Stomach (tissue), 19 donors: ENCODE measurements at places on chromosomes 2 and 18. TPM values are rescaled to one million over a fixed set of nuclear protein-coding genes. Genes with fewer than 3 reads are reported as not detected.

- no peak for DNase-seq
- no peak overlapping the region for H3K4me3 ChIP-seq
- H3K27ac ChIP-seq: no peak overlapping the region
- no peaks in the 10 kb centered on the region for H3K27me3 ChIP-seq
Measured at GRCh38 chr2:39178756-39179155, 57.9 kb upstream of the SOS1 start.

TCF23 gene
- total RNA-seq: not detected

- no peaks in the 10 kb centered on the region for H3K27me3 ChIP-seq
- no peak overlapping the region for H3K4me3 ChIP-seq
- no peaks in the 10 kb centered on the region for H3K36me3 ChIP-seq
- no peaks in the 10 kb centered on the region for H3K4me1 ChIP-seq
- DNase-seq: no peak
- H3K27ac ChIP-seq: no peak overlapping the region
Measured at GRCh38 chr2:169862816-169863215, 35.6 kb downstream of the UBR3 start.

- no peak overlapping the region for H3K4me3 ChIP-seq
- H3K27ac ChIP-seq: no peak overlapping the region
- H3K36me3 ChIP-seq: no peaks in the 10 kb centered on the region
- no peaks in the 10 kb centered on the region for H3K27me3 ChIP-seq
- H3K4me1 ChIP-seq: peaks cover 26% of the 10 kb centered on the region
Measured at GRCh38 chr2:99481941-99482340, 7.9 kb downstream of the REV1 start.

GRCh38 chr2:20977520-20978180 lies 66.2 kb downstream of the APOB start:
- DNase-seq: no peak
- no peak overlapping the region for H3K4me3 ChIP-seq
- no peaks in the 10 kb centered on the region for H3K4me1 ChIP-seq
- H3K36me3 ChIP-seq: no peaks in the 10 kb centered on the region

DNA sequence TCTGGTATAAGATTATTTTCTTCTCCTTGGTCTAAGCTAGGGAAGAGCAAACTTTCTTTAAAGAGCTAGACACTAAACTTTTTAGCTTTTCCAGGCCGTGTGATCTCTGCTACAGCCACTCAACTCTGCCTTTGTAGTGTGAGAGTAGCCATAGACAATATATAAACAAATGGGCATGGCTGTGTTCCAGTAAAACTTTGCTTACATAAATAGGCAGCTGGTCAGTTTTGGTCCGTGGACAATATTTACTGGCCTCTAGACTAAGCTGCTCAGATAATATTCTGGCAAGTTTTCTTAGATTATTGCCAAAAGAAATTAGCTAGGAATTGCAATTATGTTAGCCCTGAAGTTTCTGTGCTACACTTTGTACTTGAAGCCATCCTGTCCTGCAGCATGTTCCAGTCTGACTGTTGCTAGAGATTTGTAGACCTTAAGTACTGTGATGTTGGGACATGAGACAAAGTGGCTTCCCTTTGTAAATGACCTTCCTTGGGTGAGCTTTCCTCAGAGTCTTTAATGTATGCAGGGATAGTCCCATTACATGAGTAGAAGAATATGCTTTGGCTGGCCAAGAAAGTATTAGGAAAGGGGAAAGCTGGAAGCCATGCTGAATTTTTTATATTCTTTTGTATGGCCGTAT lies 126.9 kb downstream of the SOX11 start:
- no peaks in the 10 kb centered on the region for H3K4me1 ChIP-seq
- H3K27ac ChIP-seq: no peak overlapping the region
- no peak for DNase-seq
- H3K4me3 ChIP-seq: no peak overlapping the region
- H3K27me3 ChIP-seq: no peaks in the 10 kb centered on the region
- no peaks in the 10 kb centered on the region for H3K36me3 ChIP-seq

GRCh38 chr2:170091436-170091835 lies 86.5 kb upstream of the MYO3B start:
- no peak overlapping the region for H3K27ac ChIP-seq
- H3K4me3 ChIP-seq: no peak overlapping the region
- no peak for DNase-seq
- no peaks in the 10 kb centered on the region for H3K36me3 ChIP-seq
- H3K4me1 ChIP-seq: no peaks in the 10 kb centered on the region
- H3K27me3 ChIP-seq: no peaks in the 10 kb centered on the region

DNA sequence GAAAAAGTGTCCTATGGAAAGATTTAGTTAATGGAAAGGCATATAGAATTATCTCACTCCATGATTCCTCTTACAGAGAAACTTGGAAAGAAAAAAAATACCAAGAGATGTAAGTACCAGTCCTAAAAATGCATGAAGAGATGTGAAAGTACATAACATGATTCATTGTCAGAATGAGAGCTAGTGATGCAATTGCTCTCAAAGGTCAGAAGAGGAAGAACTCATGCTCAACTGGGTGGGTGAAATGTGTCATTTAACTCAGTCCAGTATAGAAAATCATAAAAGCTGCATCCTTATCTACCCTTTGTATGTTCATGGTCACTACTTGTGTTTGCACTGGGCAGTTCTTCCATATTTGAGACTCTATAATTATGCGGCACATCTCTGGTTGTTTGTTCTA lies 300.0 kb upstream of the PIK3C3 start:
- no peak for DNase-seq
- no peak overlapping the region for H3K4me3 ChIP-seq
- H3K4me1 ChIP-seq: no peaks in the 10 kb centered on the region
- no peaks in the 10 kb centered on the region for H3K27me3 ChIP-seq

DNA sequence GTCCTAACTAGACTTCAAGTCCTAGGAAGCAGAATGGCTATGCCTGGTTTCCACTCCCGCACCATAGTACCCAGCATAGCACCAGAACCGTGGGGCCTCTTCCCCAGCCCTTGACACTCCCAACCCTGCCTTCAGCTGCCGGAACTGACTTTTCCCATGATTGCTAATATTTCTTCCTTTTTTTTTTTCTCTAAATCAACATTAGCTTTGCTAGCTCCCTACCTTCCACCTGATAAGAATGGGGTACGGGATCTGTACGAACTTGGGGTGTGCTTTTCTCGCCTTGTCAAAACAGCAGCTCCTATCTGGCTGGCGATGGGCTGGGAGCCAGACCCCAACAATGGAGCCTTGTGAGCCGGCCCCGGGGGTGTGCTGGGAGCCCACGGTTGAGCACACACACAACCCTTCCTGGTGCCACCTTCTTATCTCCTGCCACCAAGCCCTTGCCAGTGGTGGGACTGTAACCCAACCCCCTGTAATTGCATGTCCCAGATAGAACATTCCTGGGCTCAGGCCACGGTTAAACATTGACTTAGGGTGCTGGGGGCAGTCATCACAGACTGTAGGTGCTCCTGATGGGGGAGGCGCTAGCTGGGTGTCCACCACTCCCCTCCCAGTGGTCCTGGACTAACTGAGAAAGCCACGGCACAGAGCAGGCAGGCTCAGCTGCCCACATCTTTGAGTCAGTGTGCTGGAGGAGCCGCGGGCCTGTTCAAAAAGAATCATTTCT lies 213.0 kb upstream of the HAAO start:
- H3K4me3 ChIP-seq: no peak overlapping the region
- H3K27me3 ChIP-seq: no peaks in the 10 kb centered on the region
- DNase-seq: peak; percentile 91
- peak overlapping the region; percentile 83 for H3K27ac ChIP-seq

GRCh38 chr2:102313025-102313424 lies 1.7 kb downstream of the IL1RL1 start:
- no peak overlapping the region for H3K27ac ChIP-seq
- no peak overlapping the region for H3K4me3 ChIP-seq
- no peaks in the 10 kb centered on the region for H3K36me3 ChIP-seq
- DNase-seq: no peak

ANKRD62 gene
- not detected for total RNA-seq

DNA sequence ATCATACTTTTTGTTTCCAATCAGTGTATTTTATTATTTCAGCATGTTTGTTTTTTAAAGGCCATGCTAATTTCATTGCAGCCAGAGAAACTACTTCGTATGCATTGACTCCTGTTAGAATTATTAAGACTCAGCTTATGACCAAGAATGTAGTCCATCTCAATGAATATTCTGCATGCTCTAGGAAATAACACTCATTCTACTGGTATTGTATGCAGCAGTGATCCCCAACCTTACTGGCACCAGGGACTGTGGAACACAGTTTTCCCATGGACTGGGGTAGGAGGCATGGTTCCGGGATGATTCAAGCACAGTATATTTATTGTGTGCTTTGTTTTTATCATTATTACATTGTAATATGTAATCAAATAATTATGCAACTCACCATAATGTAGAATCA lies 356.9 kb downstream of the DSEL start:
- no peak overlapping the region for H3K27ac ChIP-seq
- H3K4me1 ChIP-seq: no peaks in the 10 kb centered on the region
- H3K4me3 ChIP-seq: no peak overlapping the region

ABCB11 gene
- total RNA-seq: not detected

GRCh38 chr2:121303531-121304263 lies 18.7 kb upstream of the TFCP2L1 start:
- H3K36me3 ChIP-seq: no peaks in the 10 kb centered on the region
- DNase-seq: no peak
- no peak overlapping the region for H3K27ac ChIP-seq
- no peaks in the 10 kb centered on the region for H3K4me1 ChIP-seq
- no peak overlapping the region for H3K4me3 ChIP-seq
- peaks cover 6% of the 10 kb centered on the region for H3K27me3 ChIP-seq

DNA sequence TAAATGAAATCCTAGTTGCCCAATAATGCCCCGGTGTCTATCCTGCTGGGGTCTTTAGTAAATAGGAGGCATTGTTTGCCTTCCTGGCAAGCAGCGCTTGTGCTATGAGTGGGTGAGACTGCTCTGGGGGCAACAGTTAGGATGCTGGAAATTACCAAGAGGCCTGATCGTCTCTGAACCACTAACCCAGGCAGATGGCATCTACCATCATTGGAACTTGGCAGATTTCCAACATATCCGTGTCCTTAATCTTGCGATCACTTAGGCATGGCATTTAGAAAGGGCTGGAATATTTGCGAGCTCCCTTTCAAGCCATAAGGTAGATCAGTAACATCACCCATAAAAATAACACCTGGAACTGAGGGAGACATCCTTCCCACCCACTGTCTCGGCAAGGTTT lies 18.8 kb upstream of the SH3RF3 start:
- H3K4me3 ChIP-seq: no peak overlapping the region
- H3K4me1 ChIP-seq: no peaks in the 10 kb centered on the region

- DNase-seq: no peak
- H3K27me3 ChIP-seq: peaks cover 16% of the 10 kb centered on the region
- no peaks in the 10 kb centered on the region for H3K4me1 ChIP-seq
- H3K36me3 ChIP-seq: no peaks in the 10 kb centered on the region
Measured at GRCh38 chr2:126786765-126787164, 111.9 kb upstream of the TEX51 start.

DNA sequence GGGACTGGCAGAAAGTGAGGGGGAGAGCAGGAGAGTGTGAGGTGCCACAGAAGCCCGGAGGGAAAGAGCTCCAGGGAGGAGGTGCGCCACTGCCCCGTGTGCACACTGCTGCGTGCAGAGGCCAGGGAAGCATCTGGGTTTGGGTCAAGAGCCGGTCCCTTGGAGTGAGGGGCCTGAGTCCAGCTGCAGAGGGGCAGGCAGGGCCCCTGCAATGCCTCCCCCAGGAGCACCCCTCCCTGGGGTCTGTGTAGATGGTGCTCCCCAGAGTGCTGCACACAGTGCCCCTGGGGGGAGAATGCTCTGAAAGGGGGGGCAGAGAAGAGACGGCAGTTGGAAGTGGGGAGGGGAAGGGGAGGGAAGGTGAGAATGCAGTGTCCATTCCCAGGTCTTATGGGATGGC lies 3.7 kb upstream of the LIMS2 start:
- peaks cover 31% of the 10 kb centered on the region for H3K27me3 ChIP-seq
- no peak overlapping the region for H3K27ac ChIP-seq
- no peak for DNase-seq
- H3K4me3 ChIP-seq: no peak overlapping the region
- H3K4me1 ChIP-seq: peaks cover 22% of the 10 kb centered on the region

RESP18 gene
- not detected for total RNA-seq

SMCHD1 gene
- total RNA-seq: 377 TPM

TUBA3E gene
- total RNA-seq: not detected

DNA sequence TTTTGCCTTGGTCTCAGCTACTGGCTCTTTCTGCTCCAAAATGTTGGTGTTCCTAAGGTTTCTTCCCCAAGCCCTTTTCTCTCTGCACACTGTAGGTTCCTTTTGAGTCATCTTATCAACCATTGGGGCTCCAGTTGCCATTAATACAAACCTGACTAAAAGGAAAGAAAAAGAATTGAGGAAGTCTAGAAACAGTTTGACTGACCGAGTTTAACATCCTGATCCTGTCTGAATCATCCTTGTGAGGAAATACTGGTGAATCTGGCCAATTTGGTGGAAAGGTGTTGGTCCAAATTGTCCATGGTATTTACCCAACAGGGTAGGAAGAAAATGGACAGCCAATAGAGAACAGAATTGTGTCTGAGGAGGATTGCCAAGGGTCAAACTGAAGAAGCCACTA lies 38.3 kb downstream of the CRYGD start:
- no peaks in the 10 kb centered on the region for H3K4me1 ChIP-seq
- H3K27ac ChIP-seq: no peak overlapping the region
- no peaks in the 10 kb centered on the region for H3K36me3 ChIP-seq
- no peaks in the 10 kb centered on the region for H3K27me3 ChIP-seq
- DNase-seq: no peak

HRH4 gene
- total RNA-seq: not detected

DNA sequence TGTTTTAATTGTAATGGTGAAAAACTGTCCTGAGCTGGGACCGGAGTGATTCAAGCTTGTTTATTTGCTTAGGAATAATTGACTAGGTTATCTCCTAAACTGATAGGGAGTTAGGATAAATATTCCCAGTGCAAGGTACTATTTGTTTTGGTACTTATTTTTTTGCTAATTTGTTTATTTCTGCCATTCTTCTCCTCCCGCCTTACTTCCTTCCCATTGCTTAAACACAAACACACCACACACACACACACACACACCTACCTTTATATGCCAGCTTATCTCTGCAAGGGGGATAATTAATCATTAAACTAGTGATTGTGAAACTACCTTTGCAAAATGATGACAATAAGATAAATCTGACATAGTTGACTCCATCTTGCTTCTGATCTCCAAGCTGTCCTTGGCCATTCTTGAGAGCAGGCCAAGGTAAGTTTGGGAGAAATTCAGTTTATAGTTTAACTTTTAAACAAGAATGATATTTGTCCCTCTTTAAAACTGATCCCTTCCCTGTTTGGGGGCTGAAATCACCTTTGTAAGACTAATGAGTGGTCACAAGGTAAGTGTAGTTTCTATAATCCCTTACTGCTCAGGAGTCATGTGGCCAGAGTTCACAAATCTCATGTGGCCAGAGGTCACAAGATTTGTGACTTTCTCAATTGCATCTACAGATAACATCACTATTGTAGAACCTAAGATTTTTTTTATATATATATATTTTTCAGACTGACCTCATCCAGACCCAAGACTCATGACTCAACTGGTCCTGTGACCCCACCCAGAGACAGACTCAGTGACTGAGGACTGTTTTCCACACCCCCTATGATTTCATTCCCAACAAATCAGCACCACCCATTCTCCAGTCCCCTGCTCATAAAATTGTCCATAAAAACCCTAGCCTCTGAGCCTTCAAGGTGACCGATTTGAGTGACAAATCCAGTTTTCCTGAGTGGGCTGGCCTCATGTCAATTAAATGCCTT lies 83.1 kb upstream of the LRRTM4 start:
- no peaks in the 10 kb centered on the region for H3K36me3 ChIP-seq
- H3K27ac ChIP-seq: no peak overlapping the region
- no peaks in the 10 kb centered on the region for H3K4me1 ChIP-seq
- peak; percentile 6 for DNase-seq
- no peaks in the 10 kb centered on the region for H3K27me3 ChIP-seq

- H3K36me3 ChIP-seq: no peaks in the 10 kb centered on the region
- no peak for DNase-seq
- no peaks in the 10 kb centered on the region for H3K27me3 ChIP-seq
- no peaks in the 10 kb centered on the region for H3K4me1 ChIP-seq
- no peak overlapping the region for H3K4me3 ChIP-seq
Measured at GRCh38 chr2:88808652-88809051, 117.2 kb downstream of the RPIA start.

CREG2 gene
- total RNA-seq: not detected
